ENCODE measurements at places on chromosomes 5 and 9.

GRCh38 chr9:13958672-13959071 lies 355.3 kb downstream of the NFIB start:
- DNase-seq: no peak

- DNase-seq: no peak
Observed at GRCh38 chr9:25537808-25538207, 140.4 kb downstream of the TUSC1 start.

DNA sequence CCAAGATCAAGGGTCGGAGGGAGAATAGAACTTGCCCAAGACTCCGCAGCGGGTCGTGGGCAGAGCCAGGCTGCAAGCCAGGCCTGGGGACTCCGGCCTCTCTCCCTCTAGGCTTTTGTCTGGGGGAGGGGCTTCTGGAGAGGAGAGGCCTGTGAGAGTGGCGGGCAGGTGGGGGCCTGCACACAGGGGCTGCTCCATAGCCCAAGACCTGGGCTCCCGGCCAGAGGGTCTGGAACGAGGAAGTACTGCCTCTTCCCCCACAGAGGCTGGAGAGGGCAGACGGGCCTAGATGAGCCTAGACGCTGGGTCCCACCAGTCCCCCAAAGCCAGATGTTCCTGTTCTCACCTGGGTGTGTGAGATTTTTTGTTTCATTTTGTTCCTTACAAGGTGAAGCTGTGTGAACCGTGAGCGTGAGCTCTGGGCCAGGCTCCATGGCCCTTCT lies 5.2 kb upstream of the ST6GALNAC6 start:
- DNase-seq: no peak

- DNase-seq: no peak
Observed at GRCh38 chr5:133145436-133146170, 93.8 kb downstream of the HSPA4 start.

- DNase-seq: no peak
Observed at GRCh38 chr5:147668385-147668784, 114.1 kb downstream of the JAKMIP2 start.

GRCh38 chr9:124296094-124296493 lies 38.3 kb downstream of the NEK6 start:
- DNase-seq: no peak

DNA sequence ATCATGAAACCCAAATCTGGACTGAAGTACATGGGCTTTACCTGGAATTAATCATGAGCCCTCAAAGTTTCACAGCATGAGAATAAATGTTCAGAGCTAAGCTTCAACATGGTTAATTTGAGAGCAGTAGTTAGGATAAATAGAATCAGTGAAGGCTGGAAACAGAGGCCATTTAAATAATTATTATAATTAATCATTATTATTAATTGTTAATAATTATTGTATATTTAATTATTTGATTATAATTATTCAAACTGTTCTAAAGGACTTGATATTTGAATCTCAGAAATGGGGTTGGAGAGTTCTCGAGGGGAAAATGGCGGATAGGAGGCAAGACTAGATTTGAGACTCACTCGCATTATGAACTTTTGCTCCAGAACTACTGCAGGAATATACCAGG lies 119.6 kb upstream of the ITGA1 start:
- no peak for DNase-seq

- DNase-seq: no peak
Observed at GRCh38 chr5:89769975-89770374, 639.6 kb downstream of the CETN3 start.
